CD4-positive, alpha-beta T cell treated with Interleukin-15 for 1 hour (primary cell): ENCODE measurements at places on chromosomes 3 and 15.
A peak's percentile ranks its signal among the peaks of the same experiment; 100 is the strongest.

GRCh38 chr3:136979684-136980083 is 21.9 kb downstream of the IL20RB start:
- no peak for DNase-seq

- DNase-seq, result peak; percentile 62
These were observed 588 bp upstream of the VIPR1 start for GRCh38 chr3:42501681-42502428.

- DNase-seq, result no peak
These were observed 746 bp upstream of the CD80 start for GRCh38 chr3:119560160-119560559.

- no peak for DNase-seq
These were observed 469 bp downstream of the MAP6D1 start for GRCh38 chr3:183824761-183825455.

- no peak for DNase-seq
These were observed 177.0 kb downstream of the ERC2 start for GRCh38 chr3:56291244-56291680.

DNA sequence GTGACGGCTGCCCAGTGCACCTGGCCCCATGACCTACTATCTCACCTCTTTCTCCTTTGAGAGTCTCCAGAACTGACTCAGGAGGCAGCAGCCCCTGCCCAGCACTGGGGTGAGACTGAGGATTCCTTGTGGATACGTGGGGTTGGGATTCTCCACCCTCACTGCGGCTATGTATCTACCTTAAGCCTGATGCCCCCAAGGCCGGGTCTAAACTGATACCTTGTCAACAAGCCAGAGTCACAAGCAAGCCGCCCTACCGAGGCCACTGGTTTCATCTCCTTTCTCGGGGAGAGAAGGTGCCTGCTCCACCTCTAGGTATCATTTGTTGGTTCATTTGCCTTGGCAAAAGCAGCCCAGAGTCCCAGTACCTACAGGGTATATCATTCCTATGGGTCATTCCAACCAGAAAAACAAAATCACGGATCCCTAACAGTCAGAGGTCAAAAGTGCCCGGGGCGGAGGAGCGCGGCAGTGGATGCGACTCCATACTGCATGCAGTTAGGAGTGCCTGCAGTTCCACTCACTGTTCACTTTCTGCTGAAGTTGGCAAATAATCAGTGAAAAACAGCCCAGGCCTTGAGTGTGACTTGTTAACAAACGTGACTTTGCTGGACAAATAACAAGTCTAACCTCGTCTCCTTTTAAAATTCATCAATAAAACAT is 47.5 kb downstream of the ABTB1 start:
- no peak for DNase-seq

GRCh38 chr3:51498876-51499738 is 708 bp downstream of the DCAF1 start:
- DNase-seq, result peak; percentile 84

DNA sequence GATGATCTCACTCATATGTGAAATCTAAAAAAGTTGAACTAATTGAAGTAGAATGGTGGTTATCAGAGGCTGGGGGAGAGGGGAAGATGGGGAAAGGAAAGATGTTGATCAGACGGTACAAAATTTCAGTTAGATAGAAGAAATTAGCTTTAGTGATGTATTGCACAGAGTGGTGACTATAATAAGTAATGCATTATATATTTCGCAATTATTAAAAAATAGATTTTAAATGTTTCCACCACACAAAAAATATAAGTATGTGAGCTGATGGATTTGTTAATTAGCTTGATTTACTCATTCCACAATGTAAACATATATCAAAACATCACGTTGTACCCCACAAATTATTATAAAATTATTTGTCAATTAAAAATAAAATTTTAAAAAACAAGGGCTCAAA is 8.1 kb downstream of the SUMF1 start:
- DNase-seq, result no peak

- DNase-seq, result no peak
These were observed 702 bp upstream of the GPX1 start for GRCh38 chr3:49358884-49359225.

- no peak for DNase-seq
These were observed 58.5 kb upstream of the SLC24A5 start for GRCh38 chr15:48062148-48062872.

GRCh38 chr3:193837347-193837827 is 244.4 kb downstream of the OPA1 start:
- DNase-seq, result no peak

GRCh38 chr15:39321977-39322376 is 258.9 kb upstream of the THBS1 start:
- no peak for DNase-seq
